GM20000 (cell line): ENCODE measurements at places on chromosomes 12 and 14.

DNA sequence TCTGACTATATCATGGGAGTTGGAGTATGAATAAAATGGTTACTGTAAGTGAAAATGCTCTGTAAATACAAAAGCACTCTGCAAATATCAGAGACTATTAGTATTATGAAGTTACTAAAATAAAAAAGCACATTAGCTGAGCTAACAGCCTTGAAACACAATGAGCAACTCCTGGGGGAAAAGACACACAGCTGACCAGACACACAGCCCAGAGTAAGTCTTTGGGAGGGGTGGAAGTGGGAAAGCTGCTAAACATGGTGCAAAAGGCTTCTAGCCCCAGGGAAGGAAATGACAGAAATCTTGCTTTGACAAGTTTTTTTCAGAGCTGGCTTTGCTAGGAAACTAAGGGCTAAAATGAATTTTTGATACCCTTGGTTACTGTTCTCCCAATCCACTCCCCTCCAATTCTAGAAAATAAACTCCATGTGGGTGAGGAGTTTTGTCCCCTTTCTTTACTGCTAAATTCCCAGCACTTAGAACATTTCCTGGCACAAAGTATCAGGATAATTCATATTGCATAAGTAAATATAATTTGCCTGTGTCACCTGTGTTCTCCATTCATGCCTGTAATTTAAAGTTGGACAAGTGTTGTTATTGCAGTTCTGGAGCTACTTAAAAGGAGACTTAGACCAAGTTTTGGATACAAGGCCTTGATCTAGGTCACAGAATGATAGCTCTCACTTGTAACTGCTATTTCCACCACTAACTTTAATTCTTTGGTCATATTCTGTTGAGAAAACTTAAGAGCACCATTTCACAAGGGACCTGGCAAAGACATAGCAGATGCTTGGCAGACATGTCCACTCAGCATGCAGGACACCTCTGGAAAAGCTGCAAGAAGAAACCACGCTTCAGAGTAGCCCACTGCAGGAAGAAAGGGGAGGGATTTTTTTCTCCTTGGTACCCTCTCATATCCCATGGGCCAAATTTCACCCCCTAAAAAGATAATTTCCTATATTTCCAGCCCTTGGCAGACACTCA, 19.0 kb upstream of the RAB3IP start:
- no peak for DNase-seq

GRCh38 chr12:76219806-76220205, 128.4 kb downstream of the BBS10 start:
- no peak for DNase-seq

DNA sequence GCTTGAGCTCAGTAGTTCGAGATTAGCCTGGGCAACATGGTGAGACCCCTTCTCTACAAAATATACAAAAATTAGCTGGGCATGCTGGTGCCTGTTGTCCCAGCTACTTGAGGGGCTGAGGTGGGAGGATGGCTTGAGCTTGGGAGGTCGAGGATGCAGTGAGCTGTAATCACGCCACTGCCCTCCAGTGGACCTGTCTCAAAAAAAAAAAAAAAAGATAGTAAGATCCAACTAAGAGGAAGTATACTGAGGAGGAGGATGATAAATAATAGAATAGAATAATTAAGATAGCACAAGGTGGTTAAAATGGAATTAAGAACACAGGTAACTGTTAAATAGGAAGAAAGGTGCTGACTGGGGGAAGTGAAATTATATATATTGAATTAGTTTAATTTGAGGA, 37.0 kb upstream of the BAZ1A start:
- DNase-seq = no peak

- DNase-seq = no peak
These were observed 35.8 kb upstream of the BBS10 start for GRCh38 chr12:76383988-76384387.

- no peak for DNase-seq
These were observed 9.7 kb downstream of the NFATC4 start for GRCh38 chr14:24377657-24378056.

GRCh38 chr14:75636100-75636692, 24.5 kb downstream of the ERG28 start:
- DNase-seq = no peak

DNA sequence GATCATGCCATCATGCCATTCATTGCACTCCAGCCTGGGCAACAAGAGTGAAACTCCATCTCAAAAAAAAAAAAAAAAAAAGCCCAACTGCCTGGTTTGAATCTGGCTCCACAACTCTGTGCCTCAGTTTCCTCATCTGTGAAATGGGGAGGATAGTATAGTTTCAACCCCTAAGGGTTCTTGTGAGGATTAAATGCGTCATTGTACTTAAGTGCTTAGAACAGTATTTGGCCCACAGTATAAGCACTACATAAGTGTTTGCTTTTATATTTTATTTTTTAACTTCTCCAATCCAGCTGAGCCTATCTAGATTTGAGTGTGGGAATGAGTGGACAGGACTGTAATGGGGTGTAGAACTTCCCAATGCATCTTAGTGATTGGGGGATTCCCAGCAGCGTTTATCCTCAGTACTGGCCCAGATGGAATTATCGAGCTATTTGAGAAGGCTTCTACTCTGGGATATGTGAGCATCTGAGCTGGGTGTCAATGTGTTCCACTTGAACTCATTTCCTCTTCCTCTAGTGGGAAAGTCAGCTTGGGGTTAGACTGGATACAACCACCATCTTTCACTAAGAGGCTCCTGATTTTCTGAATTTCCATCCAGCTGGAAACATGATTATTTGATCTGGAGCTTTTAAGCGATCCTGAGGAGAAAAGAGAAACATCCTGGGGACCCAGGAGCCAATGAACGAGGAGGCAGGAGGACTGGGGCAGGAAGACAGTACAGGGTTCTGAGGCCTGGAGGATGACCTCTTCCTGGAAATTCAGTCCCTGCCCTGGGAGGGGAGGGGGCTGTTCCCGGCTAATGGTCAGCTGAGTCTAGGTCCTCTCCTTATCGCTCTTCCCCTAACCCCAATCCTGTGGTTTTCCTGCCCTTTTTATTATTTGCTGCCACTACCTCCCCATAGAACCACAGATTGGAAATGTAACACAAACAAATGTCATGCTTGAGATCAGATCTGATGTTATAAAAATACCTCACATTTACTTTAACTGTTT, 9.3 kb upstream of the ESPL1 start:
- DNase-seq = no peak

- no peak for DNase-seq
These were observed 26.8 kb upstream of the MAP1LC3B2 start for GRCh38 chr12:116532428-116532827.

DNA sequence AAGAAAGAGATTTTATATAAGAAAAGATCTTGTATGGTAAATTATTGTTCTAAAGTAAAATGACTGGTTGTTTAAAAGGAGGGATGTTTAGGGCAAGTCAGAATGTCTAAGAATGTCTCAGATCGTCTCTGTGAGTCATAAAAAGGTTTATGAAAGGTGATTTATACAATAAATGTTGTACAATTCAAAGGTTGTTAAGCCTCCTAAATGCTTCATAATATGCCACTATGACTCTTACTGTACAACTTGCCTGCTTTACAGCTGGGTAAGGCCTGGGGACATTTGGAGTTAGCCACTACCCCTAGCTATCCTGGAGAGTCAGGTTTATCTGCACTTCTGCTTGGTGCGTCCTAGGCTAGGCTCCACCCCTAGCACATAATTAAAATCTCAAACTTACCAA, 927.4 kb downstream of the FSCB start:
- no peak for DNase-seq

GRCh38 chr12:124595444-124595843, 28.0 kb upstream of the NCOR2 start:
- DNase-seq = no peak

- no peak for DNase-seq
These were observed 600.9 kb upstream of the FLRT2 start for GRCh38 chr14:84929086-84929485.

- DNase-seq = no peak
These were observed 39.9 kb upstream of the PTPRR start for GRCh38 chr12:70960484-70960883.

DNA sequence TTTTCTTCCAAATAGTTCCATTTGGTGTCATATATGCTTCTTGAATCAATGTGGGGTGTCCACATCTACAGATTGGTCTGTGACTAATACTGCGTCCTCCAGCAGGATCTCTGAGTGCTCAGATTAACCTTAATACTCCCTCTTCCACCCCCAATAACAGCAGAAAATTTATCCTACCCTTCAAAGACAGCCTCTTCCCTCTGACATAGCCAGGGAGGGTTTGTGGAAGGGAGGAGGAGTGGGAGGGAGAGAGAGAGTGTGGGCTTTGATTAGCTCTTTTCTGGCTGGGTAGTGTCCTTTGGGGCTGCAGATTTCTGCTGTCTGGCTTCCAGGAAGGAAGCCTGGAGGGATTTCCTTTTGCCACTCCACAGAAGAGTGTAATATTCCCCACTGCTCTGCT, 220.7 kb downstream of the TTC6 start:
- no peak for DNase-seq

- DNase-seq = no peak
These were observed 279.6 kb upstream of the TMEM132C start for GRCh38 chr12:127987199-127987901.

- no peak for DNase-seq
These were observed 62.0 kb upstream of the GPR68 start for GRCh38 chr14:91306547-91306946.

- no peak for DNase-seq
These were observed 76.2 kb downstream of the PIWIL1 start for GRCh38 chr12:130413909-130414308.

- DNase-seq = no peak
These were observed 1.6 kb downstream of the KRT71 start for GRCh38 chr12:52551216-52551865.

GRCh38 chr12:121989276-121990113, 32.2 kb upstream of the BCL7A start:
- no peak for DNase-seq

DNA sequence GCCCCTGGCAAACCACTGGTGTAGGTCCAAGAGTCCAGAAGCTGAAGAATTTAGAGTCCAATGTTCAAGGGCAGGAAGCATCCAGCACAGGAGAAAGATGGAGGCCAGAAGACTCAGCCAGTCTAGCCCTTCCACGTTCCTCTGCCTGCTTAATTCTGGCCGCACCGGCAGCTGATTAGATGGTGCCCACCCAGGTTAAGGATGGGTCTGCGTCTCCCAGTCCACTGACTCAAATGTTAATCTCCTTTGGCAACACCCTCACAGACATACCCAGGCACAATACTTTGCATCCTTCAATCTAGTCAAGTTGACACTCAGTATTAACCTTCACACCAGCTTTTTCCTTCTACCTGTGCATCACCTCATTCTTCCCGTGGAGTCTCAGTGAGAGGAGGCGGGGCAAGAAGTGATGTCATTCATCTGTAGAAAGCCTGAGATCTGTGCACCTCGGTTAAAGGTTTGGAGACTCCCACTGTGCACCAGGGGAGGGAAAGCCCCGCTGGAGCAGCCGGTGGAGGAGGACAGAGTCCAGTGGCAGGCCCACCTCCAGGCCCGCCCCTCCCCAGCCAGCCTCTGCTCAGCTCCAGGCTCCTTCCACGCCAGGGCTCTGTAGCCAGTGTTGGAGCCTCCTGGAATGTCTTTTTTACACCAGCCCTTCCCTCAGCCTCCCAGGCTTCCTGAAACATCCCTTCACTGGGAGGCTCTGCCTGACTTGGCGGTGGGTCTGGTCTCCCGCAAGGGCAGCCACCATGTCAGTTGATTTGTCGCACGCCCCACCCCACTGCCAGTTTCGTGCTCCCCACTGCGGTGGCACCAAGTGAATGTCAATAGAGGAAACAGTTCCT, 80.1 kb upstream of the DYNC1H1 start:
- DNase-seq = no peak

GRCh38 chr14:68631394-68632053, 161.3 kb downstream of the ZFP36L1 start:
- no peak for DNase-seq

- DNase-seq = no peak
These were observed 307.2 kb downstream of the CACNA1C start for GRCh38 chr12:2359725-2360629.

GRCh38 chr12:24198936-24199671, 249.6 kb upstream of the SOX5 start:
- no peak for DNase-seq

DNA sequence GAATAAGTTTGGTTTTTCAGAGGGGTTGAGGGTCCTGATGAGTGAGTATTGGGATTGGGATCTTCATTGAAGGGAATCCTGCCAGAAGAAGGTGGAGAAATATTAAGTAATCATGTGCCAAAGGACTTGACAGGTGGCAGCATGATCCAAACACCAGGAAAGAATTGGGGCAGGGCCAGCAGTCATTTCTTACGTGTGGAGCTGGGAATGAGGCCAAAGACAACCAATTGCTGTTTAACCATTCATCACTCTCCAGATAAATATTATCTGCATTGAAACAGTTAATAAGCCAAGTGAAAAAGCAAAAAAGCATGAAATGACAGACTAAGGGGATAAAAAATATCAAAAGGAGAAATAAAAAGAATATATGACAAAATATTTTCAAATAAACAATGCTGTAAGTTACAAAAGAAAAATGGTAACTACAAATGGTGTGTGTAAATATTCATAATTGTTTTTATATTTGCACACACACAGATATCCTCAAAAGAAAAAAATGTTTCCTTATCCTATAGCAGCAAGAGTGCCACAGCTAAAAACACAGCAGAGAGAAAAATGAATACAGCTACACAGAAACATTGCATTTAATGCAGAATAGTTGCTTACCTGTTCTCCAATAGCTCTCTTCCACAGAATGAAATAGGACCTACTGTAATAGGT, 26.2 kb downstream of the C2CD5 start:
- DNase-seq = no peak

DNA sequence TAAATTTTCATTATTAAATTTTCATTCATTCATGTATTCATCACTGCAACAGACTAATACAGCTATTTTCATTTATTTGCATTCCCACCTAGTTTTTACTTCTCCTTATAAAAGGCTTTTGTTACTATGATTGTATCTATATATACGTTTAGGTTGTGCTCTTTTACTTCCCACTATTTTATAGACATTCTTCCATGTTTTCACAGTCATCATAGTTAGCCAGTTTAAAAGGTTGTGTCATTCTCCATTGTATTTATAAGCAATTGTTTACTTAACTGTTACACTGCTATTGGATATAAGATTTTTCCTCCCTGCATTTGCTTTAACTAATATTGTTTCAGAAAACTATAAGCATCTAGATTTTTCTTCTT, 12.0 kb downstream of the ABHD12B start:
- DNase-seq = no peak

GRCh38 chr12:4307593-4308333, 13.2 kb upstream of the TIGAR start:
- DNase-seq = peak; percentile 42

DNA sequence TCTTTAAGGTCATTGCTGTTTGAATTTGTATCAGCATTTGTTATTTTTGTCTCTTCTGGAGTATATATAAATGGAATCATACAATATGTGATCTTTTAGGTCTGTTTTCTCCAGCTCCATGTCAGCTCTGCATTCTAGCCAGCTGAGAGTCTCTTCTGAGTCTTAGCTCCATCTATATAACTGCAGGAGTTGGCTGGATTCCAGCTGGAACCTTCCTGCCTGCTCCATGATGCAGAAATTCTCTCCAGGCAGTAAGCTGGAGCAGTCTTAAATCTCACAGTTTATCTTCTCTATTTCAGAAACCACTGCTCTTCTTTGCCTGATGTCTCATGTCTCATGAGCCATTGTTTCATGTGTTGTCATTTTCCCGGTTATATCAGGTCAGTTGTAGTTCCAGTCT, 827.6 kb downstream of the NRXN3 start:
- DNase-seq = no peak

- peak; percentile 29 for DNase-seq
These were observed 30.6 kb downstream of the ATF7IP start for GRCh38 chr12:14396071-14396470.
